ENCODE measurements at places on chromosomes 1 and 21.

DNA sequence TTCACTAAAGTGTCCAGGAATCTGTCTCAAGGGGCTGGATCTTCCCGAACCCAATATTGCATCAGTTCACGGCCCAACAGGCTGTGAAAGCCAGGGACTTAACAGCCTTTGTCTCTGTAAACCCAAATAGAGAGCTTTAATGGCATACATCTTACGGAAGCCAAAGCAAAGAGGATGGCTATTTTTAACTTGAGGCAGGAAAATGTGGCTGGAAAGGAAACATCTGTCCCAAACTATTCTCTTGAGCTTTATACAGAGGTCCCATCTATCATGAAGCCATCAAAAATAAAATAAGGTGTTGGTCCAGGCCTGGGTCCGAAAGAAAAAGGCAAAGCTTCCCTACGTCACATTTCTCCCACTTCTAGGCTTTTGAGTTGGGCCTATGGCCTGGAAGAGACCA lies 7.7 kb upstream of the CD34 start:
- no peak for DNase-seq

DNA sequence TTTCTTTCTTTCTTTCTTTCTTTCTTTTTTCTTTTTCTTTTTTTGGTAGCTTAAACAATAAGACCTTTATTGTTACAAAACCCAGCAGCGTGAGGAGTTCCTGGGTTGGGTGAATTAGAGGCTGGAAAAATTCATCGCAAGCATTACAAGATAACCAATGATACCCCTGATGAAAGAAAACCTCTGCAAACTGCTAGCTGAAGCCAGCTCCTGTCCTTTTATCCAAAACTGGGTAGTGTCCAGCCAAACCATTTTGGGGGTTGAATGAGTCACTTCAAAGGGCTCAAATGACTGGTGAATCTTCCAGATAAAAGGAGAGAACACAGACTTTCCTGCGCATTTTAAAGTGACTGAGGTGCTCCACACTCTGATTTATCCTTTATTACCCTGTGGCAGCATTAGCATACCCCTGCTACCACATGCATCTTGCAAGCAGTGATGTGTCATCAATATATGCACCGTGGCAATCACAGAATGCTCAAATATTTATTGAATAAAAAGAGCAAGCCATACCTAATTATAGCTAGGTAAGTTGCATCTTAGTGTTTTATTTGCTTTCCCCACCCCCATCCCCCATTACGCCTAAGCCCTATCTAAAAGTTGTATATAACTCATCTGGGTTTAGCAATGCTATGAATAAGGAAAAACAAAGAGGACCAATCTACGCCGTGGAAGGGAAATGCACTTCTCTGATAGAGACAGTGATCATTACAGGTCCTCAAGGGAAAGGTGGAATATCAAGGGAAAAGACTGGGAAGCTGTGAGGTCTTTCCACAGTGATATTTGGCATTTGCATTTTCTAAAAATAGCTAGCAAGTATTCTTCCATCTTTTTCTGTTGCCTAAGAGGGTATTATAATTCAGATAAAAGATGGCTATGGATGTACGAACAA lies 32.4 kb upstream of the CEP350 start:
- no peak for DNase-seq

- DNase-seq = no peak
Observed at GRCh38 chr1:161350671-161351070, 17.0 kb downstream of the CFAP126 start.

GRCh38 chr1:8706291-8706690 lies 111.1 kb downstream of the RERE start:
- no peak for DNase-seq

- DNase-seq = no peak
Observed at GRCh38 chr1:43238991-43239469, 30.8 kb upstream of the TMEM125 start.

DNA sequence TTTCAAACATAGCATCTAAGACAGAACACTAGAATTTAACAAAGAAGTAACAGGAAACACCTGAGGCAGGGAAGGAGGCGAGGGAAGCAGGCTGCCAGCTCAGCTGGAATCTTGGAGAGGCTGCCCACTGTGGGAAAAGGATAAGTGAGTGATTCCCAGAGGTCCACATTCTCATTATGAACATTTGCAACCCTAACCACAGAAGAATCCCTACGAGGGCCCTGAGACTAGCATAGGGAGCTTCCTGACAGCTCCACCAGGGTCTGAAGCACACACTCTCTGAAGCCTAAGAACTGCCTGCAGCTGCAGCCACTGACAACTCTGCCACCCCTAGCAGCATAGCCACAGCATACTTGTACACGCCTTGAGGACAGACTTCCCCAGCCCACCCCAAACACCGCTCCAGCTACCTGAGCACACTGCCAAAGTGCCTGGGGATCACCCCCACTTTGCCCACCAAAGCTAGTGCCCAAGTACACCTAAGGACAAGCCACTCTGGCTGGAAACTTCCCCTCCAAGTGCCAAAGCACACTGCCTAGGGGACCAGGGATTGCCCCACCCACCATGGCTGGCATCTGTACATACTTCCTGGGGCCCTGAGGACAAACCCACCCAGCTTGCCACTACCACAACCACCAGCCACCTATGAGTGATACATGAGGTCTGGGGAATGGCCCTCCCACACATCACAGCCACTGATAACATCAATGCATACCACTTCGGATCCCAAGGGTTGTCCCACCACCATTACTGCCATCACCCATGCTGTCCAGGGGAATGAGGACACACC lies 76.6 kb upstream of the GUCA2A start:
- no peak for DNase-seq

- no peak for DNase-seq
Observed at GRCh38 chr21:34017039-34017961, 56.1 kb upstream of the MRPS6 start.

DNA sequence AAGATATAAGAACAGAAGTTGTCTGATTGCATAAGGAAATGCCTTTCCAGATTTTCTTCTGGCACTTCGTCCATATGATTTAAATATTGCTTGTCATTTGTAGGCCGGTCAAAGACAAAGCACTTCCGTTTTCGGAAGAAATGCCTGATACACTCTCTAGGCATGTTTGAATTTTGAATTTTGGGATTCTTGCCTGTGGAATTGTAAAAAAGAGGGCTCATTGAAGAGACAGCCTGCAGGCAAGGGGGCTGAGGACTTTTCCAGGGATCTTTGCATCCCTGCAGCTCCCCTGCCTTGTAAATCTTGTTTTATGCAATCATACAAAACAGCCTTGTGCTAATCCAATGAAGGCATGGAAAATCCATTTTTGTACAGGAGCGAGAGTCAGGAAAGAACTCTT lies 7.4 kb downstream of the GBP4 start:
- no peak for DNase-seq

GRCh38 chr1:232335741-232336293 lies 294.1 kb downstream of the SIPA1L2 start:
- no peak for DNase-seq

DNA sequence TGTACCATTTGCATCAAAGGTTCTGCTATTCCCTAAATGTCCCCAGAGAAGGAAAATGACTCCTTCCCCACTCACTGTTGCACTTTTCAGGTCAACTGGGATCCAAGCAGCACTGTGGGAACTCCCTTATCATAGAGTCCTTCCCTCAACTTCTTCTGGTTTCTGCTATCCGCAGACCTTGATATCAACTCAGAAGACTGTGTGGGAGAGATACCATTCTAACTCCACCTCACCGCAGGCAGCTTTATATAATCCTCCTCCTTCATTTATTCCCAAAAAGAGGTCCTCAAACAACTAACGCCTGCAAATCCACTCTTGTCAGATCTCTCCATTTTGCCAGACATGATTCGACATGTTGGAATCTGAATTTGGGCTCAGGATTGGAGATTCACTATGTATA lies 27.3 kb downstream of the LHX9 start:
- no peak for DNase-seq

GRCh38 chr1:44033756-44034155 lies 2.5 kb upstream of the SLC6A9 start:
- no peak for DNase-seq
